ENCODE measurements at places on chromosomes 16 and 17.

DNA sequence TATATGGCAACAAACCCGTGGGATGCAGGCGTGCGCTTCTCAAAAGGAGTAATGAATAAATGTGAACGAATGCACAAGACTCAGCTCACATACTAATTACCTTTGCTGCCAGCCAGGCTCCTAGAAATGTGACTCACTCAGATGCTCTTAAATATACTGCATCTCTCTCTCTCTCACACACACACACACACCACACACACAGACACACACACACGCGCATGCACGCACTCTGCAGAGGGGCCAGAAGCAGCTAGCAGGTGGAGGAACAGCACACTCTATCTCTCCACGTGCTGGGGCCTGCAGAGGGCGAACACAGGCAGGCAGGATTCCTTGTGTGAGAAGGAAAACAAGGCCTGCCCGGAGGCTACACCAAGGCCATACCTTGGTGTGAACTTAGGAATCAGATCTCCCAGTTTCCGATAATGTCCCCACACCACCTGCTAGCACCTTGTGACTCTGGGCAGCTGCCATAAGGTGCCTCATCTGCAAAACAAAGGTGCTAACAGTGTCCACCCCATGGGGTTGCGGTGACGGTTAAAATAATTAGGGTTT, 5.3 kb downstream of the GPRC5B start:
- DNase-seq: peak; percentile 40

DNA sequence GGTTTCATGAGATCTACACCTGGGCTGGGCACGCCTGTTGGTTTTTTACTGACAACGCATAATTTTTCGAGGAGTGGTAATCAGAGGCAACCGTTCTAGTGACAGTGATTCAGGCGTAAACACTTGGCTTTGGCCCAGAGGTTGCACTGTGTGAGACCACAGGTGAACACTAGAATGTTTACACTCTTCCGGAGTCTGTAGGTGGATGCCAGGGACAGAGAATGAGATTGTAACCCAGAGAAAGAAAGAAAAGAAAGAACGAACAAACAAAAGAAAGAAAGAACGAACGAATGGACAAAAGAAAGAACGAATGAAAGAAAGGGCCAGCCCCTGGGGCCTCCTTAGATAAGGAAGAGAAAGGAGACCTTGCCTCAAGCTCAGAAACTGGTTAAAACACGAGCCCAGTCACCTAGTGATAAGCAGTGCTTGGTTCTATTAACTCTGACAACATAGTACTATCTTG, 113.2 kb downstream of the PRKCB start:
- DNase-seq: peak; percentile 67

GRCh38 chr17:32625971-32626370, 139.2 kb downstream of the CDK5R1 start:
- DNase-seq: peak; percentile 74

GRCh38 chr16:11356573-11357331, 11.5 kb downstream of the RMI2 start:
- no peak for DNase-seq

- no peak for DNase-seq
Observed at GRCh38 chr16:30060836-30061554, 4.6 kb upstream of the ALDOA start.

- no peak for DNase-seq
Observed at GRCh38 chr17:66990047-66990446, 25.5 kb downstream of the CACNG4 start.

DNA sequence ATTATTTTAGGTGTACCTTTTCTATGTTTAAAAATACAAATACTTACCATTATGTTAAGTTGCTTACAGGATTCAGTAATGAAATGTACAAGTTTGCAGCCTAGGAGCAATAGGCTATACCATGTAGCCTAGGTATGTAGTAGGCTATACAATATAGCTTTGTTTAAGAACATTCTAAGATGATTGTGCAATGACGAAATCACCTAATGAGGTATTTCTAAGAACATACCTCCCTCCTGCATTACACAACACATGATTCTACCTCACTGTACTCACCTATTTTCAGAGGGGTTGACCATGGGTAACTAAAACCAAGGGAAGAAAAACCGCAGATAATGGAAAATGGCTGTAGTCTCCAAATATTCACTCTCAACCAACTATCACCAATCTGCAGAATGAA, 35.3 kb upstream of the TBC1D3K start:
- DNase-seq: no peak

GRCh38 chr17:42284566-42284965, 3.7 kb upstream of the STAT5A start:
- DNase-seq: no peak

- no peak for DNase-seq
Observed at GRCh38 chr17:74544991-74545842, 698 bp downstream of the CD300C start.

DNA sequence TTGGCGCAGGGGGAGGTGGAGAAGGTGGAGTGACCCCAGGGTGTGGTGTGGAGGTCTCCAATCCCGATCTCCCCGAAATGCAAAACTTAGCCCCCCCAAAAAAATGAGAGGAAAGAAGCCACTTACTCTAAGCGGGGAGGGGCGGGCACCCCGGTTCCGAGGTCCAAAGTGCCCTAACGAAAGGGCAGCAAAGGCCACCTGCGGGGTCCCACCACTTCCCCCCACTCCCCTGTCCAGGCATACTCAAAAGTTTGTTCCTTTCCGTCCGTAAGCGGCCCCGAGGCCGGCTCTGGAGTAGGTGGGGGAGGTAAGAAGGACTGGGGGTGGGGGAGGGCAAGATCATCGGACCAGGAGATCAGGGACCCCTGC, 1.1 kb downstream of the TOX3 start:
- no peak for DNase-seq

DNA sequence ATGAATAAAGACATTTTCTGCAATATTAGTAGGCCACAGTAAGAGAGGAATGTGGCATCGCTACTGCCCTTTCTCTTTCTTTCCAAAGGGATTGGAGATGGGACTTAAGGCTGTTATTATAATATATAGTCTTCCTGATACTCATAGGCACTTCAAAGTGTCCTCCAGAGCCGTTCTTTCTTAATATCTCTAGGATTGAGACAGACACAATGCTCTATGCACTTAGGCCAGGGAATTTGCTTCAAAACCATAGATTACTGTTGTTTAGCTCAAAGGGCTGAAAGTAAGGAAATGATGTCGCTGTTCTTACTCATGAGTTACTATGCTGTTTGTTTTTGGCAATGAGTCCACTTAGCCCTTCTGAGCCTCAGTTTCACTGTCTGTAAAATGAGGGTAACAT, 590.5 kb downstream of the CDH11 start:
- no peak for DNase-seq

GRCh38 chr16:80300876-80301275, 239.9 kb upstream of the DYNLRB2 start:
- DNase-seq: no peak

GRCh38 chr16:47907109-47907508, 248.7 kb downstream of the ABCC12 start:
- DNase-seq: no peak

GRCh38 chr16:871562-872345, 71.2 kb upstream of the GNG13 start:
- no peak for DNase-seq

DNA sequence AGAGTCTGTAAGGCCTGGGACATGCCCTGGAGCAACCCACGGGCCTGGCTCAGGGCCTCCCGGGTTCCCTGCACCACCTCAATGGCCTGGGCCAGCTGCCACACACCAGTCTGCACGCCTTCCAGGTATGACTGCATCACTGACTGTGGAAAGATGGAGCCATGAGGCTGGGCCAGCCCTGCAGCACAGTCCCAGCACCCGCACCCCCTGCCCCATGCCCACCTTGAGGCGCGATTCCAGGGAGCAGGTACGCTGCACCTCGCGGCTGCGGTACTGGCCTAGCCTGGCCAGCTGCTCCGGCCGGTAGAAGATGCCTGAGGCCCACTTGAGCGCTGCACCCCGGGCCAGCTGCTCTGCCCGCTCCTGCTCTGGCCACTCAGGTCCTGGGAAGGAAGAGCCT, 1.1 kb downstream of the EXOC3L1 start:
- no peak for DNase-seq

GRCh38 chr16:21727344-21727743, 63.6 kb downstream of the OTOA start:
- no peak for DNase-seq

GRCh38 chr16:11890231-11890965, 25.4 kb downstream of the GSPT1 start:
- DNase-seq: no peak

- DNase-seq: no peak
Observed at GRCh38 chr17:75325348-75325747, 36.1 kb upstream of the SLC25A19 start.

GRCh38 chr17:58277107-58277801, 3.5 kb downstream of the MPO start:
- no peak for DNase-seq

DNA sequence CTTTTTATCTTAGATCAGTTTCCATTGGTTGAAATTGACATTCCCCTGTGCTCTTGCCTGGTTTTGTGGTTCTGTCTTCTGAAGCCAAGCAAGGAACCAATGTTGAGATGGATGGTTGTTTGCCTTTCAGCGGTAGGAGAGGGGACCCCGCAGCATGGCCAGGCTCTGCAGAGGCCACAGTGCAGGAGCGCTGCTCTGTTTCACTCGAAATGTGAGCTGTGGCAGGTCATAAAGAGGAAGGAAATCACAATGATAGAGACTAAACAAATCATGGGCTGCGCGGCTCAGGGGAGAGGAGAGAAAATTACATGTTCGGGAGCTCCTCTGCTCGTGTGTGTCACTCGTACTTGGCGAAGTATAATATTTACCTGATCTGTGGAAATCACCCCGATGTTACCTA, 148.2 kb downstream of the SNX29 start:
- DNase-seq: no peak

DNA sequence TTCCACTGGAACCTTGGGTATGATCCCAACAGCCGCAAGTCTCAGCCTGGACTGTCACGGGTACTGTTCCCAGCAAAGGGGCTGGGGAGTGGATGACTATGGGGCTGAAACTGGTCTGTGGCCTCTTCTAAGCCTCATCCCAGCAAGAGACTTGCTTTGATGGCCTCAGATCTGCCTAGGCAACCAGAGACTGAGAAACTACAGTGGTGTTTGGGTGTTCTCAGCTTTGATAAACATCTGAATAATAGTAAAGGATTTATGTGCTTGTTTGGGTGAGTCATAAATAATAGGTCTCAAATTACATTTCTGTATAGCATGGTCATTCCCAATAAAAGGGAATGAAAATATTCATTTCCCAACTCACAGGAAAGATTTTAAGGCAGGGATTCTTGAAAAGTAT, 30.2 kb upstream of the ULK2 start:
- no peak for DNase-seq

DNA sequence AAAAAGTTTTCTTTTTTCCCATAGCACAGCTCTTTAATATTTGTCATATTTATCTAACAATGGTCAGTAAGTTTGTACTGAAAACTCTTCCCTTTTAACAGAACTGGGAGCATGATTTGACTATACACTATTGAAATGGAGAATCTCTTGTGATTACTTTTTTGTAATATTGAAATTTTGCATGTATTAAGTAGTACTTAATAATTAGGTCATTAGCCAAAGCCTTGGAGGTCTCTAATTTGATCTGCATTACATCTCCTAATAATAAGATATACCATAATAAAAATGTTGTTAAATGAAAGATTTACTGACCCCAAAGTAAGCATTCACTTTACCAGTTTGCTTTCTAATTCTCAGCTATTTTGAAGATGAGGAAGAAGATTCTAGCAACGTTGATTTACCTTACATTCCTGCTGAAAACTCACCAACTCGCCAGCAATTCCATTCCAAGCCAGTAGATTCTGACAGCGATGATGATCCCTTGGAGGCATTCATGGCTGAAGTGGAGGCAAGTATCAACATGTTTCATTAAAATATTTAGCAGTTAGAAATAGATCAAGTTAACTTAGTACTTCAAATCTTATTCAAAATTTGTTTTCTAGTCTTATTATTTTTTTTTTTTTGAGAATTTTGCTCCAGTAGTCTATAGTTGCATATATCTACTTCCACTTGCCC, 18.2 kb downstream of the DDX42 start:
- no peak for DNase-seq

DNA sequence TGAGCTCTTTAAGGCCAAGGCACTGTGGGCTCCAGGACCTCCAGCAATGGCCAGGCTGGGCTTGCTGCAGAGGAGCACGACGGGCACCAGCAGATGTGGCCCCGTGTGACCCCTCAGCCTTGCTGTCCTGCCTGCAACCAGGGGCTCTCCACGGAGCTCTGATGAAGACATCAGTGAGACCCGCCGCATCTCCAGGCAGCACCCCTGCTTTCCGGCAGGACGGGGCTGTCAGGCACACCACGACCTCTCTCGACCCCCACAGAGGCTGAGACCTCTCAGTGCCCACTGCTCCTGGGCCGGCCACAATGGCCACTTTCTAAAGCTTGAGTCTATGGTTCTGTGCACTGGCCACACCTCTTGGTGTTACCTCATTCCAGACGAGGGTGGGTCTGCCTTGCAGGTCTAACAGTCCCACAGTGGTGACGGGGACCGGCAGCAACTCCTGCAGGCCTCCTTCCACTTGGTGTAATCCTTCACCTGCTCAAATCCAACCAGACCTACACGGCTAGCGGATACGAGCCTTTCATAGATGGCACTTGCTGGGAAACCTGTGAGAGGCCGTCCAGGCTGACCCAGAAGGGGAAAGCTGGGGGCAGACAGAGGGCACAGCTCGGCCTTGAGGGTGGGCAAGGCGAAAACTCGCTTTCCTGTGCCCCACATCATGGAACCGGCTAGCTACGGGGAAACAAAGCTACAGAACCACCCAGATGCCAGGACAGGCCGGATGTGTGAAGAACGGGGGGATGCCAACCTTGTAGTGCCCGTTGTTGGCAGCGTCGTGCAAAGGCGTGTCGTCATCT, 70.5 kb downstream of the ZNF778 start:
- DNase-seq: no peak
